ENCODE measurements at places on chromosomes 1 and 21.
A peak's percentile ranks its signal among the peaks of the same experiment; 100 is the strongest.

DNA sequence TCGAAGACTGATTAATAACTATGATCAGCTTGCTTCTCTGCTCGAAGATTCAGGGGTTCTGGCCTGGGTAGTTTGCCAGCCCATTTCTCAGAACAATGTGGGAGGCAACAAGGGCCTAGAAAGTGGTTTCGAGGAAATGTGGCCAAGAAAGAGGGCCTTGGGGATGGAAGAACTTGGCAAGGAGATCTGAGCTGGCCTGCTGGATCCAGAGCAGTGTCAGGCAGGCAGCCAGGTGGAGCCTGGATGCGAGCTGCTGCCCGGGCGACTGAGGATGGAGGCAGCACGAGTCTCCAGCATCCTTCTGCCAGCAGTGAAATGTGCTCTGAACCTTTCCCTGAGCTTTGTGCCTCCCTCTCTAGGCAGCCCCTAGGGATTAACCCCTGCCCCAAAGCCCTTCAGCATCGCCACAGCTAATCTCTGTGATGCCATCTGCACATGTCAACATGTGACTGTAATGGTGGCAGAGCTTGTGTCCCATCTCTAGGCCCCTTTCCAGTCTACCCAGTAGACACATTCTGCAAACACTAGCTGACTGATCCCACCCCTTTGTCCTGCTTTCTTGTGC lies 61.0 kb upstream of the NEK2 start:
- no peak for DNase-seq

- no peak for DNase-seq
Measured at GRCh38 chr1:208184966-208185654, 59.1 kb downstream of the PLXNA2 start.

DNA sequence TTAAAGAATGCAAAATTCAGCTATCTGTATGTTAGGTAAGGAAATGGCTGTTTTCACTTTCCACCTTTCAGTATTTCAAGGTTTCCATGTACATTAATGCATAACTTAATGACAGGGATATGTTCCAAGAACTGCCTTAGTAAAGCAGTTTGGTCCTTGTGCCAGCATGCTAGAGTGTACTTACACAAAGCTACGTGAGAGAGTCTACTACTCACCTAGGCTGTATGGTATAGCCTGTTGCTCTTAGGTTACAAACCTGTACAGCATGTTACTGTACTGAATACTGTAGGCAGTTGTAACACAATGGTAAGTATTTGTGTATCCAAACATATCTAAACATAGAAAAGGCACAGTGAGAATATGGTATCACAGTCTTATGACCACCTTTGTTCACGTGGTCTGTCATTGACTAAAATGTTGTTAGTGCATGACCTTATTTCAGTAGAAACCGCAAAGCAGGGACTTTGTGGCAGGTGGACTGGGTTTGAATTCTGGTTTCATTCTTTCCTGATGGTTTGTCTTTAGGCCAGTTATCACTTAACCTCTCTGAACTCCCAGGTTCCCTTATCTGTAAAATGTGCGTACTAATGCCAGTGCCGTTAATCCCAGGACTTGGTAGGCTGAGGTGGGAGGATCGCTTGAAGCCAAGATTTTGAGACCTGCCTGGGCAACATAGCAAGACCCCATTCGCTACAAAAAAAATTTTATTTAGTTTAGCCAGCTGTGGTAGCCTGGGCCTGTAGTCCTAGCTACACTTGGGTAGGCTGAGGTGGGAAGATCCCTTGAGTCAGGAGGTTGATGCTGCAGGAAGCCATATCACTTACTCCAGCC lies 4.9 kb downstream of the SMYD2 start:
- no peak for DNase-seq

GRCh38 chr21:46393941-46394594 lies 64.6 kb upstream of the DIP2A start:
- DNase-seq: no peak

DNA sequence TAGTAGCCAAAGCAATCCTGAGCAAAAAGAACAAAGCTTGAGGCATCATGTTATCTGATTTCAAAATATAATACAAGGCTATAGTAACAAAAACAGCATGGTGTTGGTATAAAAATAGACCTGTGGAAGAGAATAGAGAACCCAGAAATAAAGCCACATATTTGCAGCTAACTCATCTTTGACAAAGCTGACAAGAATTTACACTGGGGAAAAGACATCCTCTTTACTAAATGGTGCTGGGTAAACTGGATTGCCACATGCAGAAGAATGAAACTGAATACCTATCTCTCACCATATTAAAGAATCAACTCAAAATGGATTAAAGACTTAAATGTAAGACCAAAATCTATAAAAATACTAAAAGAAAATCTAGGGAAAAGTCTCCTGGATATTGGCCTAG lies 59.5 kb upstream of the CD55 start:
- DNase-seq: no peak

- DNase-seq: no peak
Measured at GRCh38 chr1:180269645-180270529, 39.8 kb downstream of the LHX4 start.

DNA sequence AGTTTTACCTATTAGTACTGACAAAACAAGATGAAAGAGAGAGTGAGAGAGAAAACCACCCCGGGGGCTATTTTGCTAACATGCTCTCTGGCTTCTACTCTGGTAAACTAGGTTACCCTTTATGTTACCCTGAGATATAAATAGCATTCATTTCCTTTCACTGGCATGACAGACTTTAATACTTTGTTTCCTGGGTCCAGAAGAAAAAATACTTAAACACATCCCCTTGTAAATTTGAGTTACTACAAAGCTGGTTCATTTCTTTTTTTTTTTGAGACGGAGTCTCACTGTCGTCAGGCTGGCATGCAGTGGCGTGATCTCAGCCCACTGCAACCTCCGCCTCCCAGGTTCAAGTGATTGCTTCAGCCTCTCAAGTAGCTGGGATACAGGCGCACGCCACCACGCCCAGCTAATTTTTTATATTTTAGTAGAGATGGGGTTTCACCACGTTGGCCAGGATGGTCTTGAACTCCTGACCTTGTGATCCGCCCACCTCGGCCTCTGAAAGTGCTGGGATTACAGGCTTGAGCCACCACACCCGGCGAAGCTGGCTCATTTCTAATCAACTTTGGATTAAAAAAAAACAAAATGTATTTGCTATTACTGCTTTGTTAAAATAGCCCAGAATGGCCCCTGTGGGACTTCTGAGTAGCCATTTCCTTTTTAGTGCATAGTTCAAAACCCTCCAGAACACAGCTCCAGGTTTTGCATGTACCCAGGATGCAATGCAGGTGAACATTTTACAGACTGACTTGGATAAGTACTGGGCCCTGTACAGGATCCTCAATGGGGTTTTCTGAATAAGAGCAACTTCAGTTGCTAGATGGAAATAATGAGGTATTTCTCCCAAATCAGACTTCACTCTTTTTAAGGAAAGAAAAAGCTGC lies 20.6 kb downstream of the INPP5B start:
- no peak for DNase-seq

GRCh38 chr1:110130989-110131388 lies 18.7 kb downstream of the UBL4B start:
- DNase-seq: no peak

DNA sequence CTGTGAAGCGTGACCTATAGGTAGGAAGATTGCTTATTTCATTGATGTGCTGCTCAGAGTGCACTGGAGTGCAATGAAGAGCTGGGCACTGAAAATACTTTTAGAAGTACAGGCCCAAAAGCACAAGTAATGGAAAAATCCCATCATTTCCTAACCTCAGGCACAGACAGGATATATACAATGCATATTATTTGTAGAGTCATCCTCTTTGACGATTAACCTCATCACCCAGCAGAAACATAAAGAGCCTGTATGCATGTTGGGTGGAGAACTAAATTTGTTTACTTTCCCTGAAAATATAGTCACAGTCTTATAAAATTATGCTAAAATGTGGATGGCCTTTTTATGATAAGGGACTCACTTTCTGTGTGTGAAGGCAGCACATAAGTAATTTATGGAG lies 98.1 kb downstream of the TNNI3K start:
- DNase-seq: no peak

- DNase-seq: no peak
Measured at GRCh38 chr1:25765136-25765922, 34.7 kb upstream of the SELENON start.

DNA sequence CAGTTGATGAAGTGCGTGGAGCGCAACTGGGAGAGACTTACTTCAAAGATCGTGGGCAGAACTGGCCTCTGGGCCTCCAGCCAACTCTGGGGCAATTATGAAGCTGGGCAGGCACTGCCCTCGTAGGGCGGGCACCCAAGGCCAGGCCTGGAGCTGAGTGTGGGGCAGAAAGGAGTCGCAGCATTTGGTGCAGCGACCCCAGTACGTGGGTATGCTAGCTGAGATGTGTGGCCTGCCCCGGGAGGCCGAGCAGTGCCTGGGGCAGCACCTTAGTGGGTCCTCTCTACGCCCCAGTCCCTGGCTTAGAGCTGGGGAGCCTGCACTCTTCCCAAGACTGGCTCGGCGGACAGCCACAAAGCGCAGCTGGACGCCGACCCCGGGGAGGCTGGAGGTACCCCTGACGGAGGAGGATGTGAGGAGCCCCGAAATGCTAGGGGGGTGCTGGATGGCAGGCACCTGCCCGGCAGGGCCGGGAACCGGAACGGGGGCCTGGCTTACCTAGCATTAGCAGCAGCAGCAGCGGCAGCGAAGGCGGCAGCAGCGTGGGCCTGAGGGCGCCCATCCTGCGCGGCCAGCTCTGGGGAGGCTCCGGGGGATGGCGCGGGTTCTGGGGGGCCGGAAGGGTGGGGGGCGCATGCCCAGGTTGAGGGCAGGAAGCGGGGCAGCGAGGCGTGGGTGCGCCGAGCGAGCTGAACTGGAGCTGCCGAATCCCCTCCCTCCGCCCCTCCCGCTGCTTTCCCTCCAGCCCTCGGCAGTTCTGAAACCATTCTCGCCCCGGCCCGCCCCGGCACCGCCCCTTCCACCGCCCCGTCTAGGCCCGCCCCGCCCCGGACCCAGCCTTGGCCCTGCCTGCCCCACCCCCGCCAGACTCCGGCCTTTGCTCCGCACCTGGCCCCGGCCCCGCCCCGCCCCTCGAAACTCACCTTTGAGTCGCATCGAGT lies at the start of gene IGSF8:
Gene IGSF8, minus strand, starts transcription at position 709 of the 941 bp plus-strand sequence. Its CDS starts 147 bp downstream, at position 562.
- peak; percentile 63 for DNase-seq

DNA sequence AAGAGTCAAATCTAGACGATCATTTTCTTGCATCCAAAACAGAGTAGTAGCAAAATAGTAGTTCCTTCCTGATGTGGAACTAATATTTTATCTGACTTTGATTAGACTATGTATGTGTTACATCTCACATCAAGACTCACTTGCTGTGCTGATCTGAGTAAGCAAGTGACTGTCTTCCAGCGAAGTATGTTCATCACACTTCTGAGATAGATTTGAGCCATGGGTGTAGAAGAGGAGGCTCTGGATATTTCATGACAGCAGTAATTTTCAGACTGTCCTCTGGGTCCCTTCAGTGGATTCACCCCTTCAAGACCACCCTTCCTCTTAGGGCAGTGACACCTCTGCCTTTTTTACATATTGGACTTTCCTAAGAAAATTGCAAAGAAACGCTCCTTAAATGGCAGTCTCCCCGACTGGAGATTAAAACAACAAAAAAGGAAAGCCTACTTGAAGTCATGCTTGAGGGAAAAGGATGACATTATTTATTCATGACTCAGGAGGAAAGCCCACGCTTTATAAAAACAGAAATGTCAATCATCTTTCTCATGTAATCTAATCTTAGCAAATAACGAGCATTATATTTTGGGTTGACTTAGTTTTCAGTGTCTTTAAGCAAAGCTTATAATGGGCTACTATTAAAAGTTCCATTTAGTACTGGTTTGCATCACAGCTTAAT lies 22.8 kb downstream of the ATP1B1 start:
- no peak for DNase-seq

- DNase-seq: no peak
Measured at GRCh38 chr1:170461762-170462384, 70.1 kb upstream of the GORAB start.

GRCh38 chr1:244953901-244954300 lies 89.6 kb upstream of the HNRNPU start:
- DNase-seq: no peak

DNA sequence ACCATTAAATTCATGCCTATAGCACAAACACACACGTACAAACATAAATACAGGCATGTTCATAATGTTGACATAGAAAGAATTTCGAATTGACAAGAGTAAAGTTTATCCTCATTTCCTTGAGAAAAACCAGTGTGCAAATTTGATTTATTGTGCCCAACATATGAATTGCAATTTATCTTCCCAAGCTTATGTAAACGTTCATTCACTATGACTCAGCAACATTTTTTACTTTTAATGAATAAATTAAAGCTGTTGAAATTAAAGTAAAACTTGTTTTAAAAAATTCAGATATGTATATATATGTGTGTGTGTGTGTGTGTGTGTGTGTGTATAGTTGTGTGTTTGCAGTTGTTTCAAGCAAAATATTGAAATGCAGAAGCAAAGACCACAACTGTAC lies 1067.9 kb downstream of the BRINP3 start:
- no peak for DNase-seq

- DNase-seq: no peak
Measured at GRCh38 chr1:200134116-200134515, 106.6 kb downstream of the NR5A2 start.

- DNase-seq: no peak
Measured at GRCh38 chr1:85363092-85363491, 86.7 kb upstream of the BCL10 start.

GRCh38 chr1:188895611-188896010 lies 1582.1 kb downstream of the BRINP3 start:
- DNase-seq: no peak

GRCh38 chr1:30133414-30134055 lies 589.9 kb downstream of the MATN1 start:
- DNase-seq: no peak

GRCh38 chr1:35062518-35063196 lies 16.5 kb upstream of the ZMYM1 start:
- no peak for DNase-seq

DNA sequence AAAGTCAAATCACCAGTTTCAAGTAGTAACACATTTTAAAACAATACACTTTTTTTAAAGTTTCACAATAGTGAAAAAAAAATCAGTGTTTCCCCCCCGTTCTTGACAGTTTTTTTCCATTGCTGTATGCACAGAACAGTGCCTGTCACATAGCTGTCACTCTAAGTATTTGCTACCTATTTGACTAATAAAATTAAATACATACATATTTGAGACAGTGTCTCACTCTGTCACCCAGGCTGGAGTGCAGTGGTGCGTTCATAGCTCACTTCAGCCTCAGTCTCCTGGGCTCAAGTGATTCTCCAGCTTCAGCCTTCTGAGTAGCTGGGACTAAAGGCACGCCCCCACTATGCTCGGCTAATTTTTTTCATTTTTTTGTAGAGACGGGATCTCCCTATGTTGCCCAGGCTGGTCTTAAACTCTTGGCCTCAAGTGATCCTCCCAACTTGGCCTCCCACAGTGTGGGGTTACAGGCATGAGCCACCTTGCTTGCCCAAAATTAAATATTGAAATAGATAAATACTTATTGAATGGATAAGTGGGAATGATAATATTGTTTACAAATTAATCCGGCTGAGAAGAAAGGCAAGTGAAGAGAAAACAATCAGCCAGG lies 12.6 kb upstream of the RHBG start:
- no peak for DNase-seq

GRCh38 chr21:15534450-15534886 lies 195.3 kb upstream of the USP25 start:
- DNase-seq: no peak

- no peak for DNase-seq
Measured at GRCh38 chr1:86138746-86139145, 17.8 kb downstream of the COL24A1 start.

Measured in DMS 273 treated with DMSO at 0.1 percent for 48 hours (cell line).